ENCODE measurements at places on chromosomes 6 and 20.

- DNase-seq = no peak
These were observed 1.1 kb upstream of the PHF10 start for GRCh38 chr6:169725125-169726048.

DNA sequence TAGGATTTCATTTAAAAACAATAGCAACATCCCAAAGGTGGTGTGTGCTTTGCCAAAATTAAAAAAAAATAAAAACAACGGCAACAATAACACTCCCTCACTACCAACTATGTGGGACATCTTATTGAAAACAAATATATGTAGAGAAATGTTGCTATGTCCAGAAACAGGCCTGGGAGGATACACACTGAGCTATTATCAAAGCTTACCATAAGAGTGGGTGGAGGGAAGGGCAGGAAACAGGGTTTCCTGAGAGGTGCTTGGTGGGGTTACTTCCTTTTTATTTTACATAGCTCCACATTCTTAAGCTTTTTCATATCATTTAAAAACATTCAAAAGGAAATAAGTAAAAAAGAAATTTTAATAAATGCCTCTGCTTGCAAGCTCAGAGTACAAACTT is 150.0 kb upstream of the RIPOR2 start:
- no peak for DNase-seq

- no peak for DNase-seq
These were observed 108.9 kb upstream of the AHI1 start for GRCh38 chr6:135606392-135606791.

GRCh38 chr20:33753763-33754162 is 22.0 kb downstream of the ZNF341 start:
- DNase-seq = no peak

DNA sequence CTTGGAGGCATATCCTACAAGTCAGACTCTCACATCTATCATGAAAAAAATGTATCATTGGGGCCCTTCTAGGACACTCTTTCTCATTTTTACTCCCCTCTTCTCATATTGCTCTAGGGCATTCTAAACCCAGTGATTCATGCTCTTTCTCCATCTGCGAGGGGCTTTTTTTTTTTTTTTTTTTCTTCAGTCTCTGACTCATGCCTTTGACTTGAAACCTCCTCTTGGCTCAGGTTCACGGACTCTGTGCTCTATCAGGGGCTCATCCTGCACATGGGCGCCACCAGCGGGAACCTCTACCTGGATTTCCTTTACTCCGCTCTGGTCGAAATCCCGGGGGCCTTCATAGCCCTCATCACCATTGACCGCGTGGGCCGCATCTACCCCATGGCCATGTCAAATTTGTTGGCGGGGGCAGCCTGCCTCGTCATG is 17.8 kb downstream of the SLC22A1 start:
- peak; percentile 82 for DNase-seq

GRCh38 chr6:154520280-154520679 is 9.8 kb upstream of the CNKSR3 start:
- no peak for DNase-seq

GRCh38 chr6:168713839-168714238 is 272.9 kb downstream of the SMOC2 start:
- DNase-seq = no peak

GRCh38 chr6:56004426-56004825 is 129.0 kb upstream of the BMP5 start:
- DNase-seq = no peak

DNA sequence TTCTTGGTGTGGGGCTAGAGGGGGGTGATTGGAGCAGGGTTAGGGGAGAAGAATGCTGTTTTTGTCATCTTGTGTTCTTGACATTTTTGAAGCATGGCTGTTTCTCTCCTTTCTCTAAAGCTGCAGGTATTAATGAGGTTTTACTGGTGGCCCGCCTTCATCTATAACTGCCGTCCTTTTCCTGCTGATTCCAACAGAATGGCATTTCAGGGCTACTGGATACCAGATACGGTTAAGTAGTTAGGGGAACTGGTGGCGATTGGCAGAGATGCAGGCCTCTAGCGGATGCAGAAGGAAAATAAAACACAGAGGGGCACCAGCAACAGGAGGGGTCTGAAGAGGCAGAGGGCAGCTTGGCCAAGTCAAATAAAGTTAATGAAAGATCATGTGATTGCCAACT is 89.7 kb upstream of the EEF1E1 start:
- DNase-seq = no peak

DNA sequence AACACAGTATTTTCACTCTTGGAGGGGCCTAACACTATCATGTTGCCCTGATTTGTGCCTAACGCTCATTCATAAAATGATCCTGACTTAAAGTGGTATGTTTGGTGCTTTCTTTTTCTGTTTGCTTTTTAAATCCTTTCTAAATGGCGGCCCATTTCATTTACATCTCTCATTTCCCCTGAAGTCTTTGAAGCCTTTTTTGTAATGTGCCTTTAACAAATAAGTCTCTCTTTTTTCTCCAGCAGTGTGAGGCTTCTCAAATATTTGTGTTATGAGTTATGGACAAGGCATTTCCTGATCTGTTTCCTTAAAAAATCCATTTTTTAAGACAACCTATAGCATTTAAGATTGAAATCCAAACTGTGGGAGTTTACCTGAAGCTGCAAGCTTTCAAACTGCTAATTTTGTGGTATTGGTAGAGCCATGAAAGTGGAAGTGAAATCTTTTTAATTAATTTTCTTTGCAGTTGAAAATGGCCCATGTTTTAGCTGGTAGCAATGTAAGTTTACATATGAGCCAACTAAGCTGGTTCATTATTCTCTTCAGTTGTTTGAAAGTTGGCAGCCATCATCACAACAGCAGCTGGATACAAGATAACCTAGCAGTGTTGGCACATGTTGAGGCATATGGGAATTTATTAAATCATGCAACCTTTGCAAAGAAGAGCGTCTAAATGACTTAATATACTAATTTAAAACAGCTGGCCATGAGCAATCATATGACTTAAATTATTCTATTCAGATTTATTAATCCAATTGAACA is 469.7 kb downstream of the CDKAL1 start:
- no peak for DNase-seq

- no peak for DNase-seq
These were observed 210.2 kb downstream of the TMEM200A start for GRCh38 chr6:130575971-130576370.

- no peak for DNase-seq
These were observed 20.0 kb downstream of the SAMD3 start for GRCh38 chr6:130202782-130203181.

GRCh38 chr6:99270826-99271225 is 78.6 kb downstream of the FAXC start:
- no peak for DNase-seq

GRCh38 chr6:111556004-111556403 is 49.7 kb downstream of the TRAF3IP2 start:
- no peak for DNase-seq

DNA sequence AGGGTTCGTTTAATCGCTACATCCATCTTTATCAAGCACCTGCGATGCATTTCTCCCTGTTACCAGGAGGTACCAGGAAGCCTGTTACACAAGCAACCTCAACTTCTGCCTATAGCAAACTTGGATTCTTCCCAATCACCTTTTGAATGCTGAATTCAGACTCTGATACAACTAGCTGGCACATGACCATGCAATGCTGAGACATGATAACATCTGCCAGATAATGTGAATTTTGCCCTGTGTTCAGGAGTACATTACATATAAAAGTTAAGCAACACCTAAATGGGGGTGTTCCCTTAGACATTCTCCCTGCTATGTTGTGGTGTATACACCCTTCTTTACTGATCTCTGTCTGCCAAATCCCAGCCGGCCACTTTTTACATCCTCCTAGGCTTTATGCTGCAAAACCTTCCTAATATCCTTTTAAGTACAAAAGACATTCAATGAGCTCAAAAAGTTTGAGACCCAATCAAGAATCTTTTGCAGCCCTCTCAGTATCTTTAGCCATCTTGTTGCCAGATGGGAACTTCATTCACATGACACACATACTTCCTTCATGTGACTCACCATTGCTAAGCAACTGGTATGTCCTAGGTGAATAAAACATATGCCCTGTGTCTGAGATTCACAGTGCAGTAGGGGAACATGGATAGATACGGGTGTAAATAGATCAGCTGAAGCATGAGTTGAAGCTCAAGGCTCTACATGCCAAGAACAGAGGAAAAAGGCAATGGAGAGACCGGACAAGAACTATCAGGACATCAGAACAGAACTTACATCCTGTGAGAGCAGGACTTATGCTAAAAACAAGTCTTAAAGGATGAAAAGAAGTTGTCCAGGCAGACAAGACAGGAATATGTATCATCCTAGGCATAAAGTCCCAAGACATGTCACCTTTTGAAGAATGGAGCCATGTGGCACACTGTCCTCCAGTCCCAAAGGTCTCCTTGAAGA is 84.3 kb downstream of the ZHX3 start:
- peak; percentile 96 for DNase-seq

GRCh38 chr6:89977808-89978748 is 83.8 kb downstream of the GJA10 start:
- DNase-seq = no peak
